Activated naive CD4-positive, alpha-beta T cell (primary cell): ENCODE measurements at places on chromosomes 13 and 19.

- DNase-seq: no peak
Measured at GRCh38 chr19:36140304-36141038, 605 bp downstream of the CAPNS1 start.

DNA sequence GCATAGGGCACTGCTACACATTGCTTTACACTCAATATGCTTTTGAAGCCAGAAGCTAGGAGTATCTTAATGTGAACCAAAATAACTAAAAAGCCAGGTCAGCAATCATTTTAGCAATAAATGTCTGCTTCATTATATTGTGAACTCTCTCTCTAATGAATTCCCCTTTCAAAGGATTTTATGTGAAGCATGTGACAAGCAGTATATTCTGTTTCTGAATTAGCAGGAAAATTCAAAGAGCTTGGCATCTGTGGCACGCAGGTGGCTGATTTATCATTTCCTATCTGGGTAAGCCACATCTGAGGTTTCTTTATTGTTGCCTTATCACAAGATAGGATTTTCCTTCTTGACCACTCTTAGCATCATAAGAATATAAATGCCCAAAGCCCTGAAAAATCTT, 56.8 kb upstream of the KLF12 start:
- no peak for DNase-seq

- DNase-seq: no peak
Measured at GRCh38 chr13:100138859-100139491, 50.1 kb downstream of the PCCA start.

GRCh38 chr13:30710442-30710841, 24.9 kb upstream of the ALOX5AP start:
- DNase-seq: no peak

DNA sequence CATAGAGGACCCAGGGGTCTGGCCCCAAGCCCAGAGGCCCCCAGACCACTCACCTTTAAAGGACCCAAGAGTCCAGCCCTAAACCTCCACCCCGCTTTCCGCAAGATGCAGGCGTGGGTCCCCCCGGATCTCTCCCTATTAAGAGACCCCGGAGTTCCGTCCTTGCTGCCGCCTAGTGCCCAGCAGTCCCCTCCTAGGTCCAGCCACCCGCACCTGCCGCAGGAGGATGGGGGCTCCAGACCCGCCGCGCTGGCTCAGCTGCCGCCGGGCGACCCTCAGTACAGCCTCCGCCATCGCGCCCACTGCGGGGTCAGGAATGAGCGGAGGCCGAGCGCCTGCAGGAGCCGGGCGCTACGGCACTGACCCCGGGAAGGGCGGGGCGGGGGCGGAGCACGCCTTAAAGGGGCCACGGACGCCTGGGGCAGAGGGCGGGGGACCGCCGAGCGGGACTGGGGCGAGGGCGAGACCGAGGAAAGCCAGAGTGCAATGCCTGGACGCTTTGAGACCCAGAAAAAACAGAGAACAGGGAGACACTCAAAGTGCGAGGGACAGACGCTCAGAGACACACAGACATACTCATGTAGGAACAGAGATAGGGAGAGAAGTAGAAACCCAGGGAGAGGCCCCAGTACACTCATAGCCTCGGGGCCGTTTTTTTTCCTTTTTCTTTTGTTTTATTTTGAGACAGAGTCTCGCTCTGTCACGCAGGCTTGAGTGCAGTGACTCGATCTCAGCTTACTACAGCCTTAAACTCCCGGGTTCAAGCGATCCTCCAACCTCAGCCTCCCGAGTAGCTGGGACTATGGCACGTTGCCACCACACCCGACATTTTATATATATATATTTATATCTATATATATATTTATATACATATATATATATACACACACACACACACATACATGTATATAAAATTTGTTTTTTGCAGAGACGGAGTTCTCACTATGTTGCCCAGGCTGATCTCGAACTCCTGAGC, at the start of gene ETHE1:
Gene ETHE1, minus strand, starts transcription at position 318 of the 976 bp plus-strand sequence. Its CDS starts 24 bp downstream, at position 294.
- DNase-seq: no peak

DNA sequence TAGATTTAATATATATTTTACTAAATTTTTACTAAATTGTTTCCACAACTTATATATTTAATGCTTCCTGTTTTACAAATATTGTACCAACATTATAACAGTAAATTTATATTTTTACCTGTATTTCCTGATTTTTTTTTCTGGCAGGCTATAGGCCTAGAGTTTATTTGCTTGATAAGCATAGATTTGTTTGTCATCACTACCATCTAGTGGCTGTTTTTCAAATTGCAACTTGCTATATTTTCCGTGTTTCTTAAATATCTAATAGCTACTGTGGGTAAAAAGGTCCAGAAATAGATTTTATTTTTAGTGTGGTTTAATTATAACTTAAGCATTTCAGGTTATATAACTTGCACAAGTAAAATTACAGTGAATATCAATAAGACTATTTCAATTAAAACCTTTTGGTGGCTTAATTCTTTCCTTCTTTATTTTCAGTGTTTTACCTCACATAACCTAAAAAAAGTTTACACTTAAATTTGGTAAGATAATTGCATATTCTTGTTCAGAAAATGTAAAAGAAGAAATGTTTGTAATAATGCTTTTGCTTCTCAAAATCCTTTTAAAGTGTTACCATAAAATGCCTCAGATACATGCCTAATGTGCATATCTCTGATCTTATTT, 60.6 kb downstream of the NDFIP2 start:
- no peak for DNase-seq

GRCh38 chr13:111126509-111126908, 11.4 kb downstream of the ARHGEF7 start:
- no peak for DNase-seq

DNA sequence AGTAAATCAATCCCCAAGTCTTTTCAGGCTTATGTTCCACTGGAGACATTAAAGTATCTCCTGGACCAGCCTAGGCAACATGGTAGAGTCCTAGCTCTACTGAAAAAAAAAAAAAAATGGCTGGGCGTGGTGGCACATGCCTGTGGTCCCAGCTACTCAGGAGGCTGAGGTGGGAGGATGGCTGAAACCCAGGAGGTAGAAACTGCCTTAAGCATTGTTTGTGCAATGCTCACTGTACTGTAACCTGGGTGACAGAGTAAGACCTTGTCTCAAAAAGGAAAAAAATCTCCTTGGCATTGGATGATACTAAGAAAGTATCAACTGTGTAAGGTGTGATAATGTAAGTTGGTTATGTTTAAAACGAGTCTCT, 8.8 kb downstream of the KLK8 start:
- no peak for DNase-seq

DNA sequence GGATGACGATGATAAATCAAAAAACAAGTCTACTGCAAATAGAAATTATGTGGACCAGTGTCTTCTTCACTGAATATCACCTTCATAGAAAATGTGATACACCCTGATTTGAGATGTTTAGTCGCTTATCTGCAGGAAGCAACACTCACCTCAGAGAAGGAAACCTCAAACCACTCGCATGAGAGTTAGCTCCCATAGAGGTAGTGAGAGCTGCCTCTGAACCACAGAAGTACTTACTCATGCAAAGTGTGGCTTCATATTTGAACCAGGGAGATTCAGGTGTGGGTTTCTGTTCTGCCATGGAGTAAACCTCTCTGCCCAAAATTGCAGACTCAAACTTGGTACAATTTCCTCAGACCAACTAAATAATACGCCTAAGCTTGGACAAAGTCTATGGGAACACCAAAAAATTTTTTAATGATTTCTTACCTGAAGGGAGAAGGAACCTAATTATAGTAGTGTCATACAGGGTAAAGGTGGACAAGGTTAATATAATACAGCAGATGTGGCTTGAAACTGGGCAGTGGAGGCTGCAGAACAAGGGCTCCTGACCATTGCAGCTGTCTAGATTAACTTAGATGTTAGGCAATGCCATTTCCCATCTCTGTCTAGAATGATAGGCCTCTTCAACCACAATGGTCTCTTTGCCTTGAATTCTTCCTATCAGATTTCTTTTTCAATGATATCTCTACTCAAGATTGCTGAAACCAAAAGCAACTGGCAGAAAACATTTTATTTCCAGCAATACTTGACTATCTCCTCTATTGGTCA, 29.6 kb upstream of the RCBTB2 start:
- DNase-seq: peak; percentile 16

- DNase-seq: no peak
Measured at GRCh38 chr19:51546650-51547396, 15.4 kb upstream of the SIGLEC6 start.

DNA sequence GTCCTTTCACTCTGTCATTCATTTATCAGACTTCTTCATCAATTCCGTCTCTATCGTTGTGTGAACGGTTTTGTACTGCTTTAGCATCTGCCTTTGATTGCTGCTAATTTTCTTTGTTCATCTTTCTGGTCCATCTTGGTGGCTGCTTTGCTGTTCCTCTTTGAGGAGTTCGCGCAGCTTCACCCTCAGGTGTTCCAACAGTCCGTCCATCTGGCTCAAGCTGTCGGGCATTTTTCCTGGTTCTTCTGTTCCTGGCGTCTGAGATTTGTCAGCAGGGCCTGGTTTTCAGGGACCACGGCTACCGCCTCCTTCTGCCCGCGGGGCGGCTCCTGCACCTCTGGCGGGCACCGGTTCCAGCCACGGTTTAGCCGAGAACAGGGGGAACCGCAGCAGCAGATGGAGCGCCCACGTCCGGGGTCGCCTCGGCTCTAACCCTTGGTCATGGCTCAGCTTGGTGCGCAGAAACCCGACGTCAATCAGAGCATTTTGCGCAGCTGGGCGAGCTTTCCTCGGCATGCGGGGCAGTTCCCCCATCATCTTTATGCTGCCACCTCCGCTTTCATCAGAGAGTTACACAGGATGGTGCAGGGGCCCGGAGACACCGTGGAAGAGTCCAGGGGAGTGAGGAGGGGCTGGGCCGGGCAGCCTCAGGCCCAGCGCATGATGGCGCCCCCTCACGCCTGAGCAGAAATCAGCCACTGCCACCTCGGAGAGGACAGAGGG, 89.5 kb downstream of the ZNF100 start:
- no peak for DNase-seq

GRCh38 chr13:26709461-26709860, 51.1 kb downstream of the GPR12 start:
- DNase-seq: no peak

- no peak for DNase-seq
Measured at GRCh38 chr13:73767747-73768315, 366.4 kb downstream of the KLF12 start.

DNA sequence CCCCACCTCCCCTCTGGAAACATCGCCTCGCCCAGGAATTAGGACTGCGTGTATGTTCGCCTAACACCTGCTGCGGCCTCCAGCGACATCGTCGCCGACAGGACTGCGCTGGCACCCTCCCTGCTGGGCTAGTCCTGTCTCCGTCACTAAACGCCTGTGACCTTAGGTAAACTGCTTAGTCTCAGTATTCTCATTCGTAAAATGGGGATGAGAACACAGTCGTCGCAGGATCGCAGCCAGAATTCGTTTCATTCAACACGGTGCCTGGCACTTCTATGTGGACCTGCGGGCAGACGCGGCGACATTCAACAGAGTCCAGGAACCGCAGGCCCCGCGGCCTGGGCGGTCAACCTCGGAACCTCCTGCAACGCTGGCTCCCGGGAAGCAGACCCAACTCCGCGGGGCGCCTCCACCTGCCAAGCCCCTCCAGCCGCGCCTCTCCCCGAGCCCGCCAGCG, 485 bp downstream of the CRYL1 start:
- DNase-seq: peak; percentile 19

GRCh38 chr13:28716511-28716910, 2.3 kb downstream of the SLC46A3 start:
- no peak for DNase-seq

DNA sequence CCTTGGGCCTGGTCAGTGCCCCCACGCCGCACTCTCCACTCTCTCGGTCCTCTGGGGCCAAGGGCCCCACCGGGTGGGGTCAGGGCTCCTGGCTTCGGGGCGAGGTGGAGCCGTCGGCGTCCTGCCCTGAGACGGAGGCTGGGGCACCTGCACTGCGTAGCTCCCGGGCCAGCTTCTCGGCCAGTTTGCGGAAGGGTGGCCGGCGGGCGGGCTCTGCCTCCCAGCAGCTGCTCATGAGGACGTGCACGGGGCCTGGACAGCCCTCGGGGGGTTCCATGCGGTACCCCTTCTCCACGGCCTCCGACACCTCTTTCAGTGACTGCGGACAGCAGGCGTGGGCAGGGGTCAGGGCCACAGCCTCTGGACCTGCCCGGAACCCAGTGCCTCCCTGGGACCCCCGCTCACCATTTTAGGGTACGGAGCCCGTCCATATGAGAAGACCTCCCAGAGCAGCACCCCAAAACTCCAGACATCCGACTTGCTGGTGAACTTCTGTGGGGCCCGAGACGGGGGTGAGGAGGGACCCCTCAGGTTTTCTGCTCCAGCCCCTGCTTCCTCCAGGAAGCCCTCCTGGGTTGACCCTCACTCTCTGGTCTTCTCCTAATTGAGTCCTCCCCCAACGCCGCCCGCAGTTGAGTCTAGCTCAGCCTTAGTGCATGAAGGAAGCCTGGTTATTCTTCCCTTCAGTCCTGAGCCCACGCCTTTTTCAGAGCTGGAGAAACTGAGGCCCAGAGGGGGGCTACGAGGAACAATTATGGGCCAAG, 6.3 kb upstream of the RAX2 start:
- DNase-seq: no peak

DNA sequence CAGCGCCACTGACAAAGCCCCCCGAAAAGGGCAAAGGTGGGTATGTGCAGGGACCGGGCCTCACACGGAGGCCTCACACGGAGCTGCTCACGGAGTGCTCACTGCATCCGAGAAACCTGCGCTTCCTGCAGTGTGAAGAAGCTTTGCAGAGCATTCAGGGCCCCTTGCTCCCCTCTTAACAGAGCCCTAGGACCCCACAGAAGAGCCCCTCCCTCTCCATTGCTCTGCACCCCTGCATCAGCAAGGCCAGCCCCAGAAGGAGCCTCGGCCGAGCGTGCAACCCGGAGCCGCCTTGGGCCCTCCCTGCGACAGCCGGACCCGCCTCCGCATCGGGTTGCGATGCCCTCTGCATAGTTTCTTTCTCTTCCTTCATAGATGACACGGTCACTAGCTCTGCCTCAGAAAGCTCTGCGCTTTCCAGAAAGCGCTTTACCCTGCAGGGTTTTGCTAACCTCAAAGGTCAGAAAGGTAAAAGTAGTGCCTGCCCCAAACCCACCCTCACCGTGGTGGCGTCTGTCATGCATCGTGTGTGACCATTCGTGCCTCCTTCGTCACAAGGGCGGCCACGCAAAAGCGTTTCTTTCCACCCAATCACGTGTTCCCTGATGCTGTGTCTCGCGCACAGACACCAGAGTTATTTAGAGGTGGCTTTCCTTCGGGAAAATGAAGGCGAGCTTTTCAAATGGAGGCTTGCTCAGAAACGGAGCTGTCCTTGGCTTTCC, 15.7 kb upstream of the F7 start:
- DNase-seq: no peak

DNA sequence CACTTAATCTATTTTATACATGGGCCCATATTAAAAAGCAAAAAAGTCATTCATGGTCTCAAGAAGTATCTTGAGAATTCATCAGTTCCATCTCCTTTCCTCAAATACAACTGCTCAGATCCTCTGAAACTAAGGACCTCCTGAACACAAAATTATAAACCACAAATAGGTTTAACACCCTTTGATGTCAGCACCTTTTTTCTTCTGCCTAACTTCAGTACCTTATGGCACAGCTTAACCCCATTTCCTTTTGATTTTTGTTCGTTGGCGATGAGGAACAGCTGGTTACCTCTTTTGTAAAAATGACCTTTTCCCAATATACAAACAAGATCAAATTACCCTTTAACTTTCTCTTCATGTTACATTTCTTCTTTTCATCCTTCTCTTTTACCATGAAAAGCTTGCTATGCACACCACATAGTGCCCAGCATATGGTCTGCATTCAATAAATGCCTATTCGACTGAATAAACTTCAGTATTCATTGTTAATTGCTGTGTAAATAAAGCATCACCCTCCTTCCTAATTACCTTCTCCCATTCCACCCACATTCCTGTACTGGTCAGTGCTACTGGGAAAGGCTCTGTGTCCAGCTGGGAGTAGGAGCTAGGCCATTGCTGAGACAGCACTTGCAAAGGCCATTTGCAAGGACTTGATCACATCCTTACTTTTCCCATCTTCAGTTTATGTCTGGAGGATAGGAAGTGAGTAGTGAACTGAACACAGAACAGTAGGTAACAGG, 317.9 kb downstream of the SHISA2 start:
- no peak for DNase-seq
